ENCODE measurements at places on chromosomes 12 and 14.
A peak's percentile ranks its signal among the peaks of the same experiment; 100 is the strongest.

GRCh38 chr12:124317400-124317799 lies 22.5 kb downstream of the RFLNA start:
- no peak for DNase-seq

DNA sequence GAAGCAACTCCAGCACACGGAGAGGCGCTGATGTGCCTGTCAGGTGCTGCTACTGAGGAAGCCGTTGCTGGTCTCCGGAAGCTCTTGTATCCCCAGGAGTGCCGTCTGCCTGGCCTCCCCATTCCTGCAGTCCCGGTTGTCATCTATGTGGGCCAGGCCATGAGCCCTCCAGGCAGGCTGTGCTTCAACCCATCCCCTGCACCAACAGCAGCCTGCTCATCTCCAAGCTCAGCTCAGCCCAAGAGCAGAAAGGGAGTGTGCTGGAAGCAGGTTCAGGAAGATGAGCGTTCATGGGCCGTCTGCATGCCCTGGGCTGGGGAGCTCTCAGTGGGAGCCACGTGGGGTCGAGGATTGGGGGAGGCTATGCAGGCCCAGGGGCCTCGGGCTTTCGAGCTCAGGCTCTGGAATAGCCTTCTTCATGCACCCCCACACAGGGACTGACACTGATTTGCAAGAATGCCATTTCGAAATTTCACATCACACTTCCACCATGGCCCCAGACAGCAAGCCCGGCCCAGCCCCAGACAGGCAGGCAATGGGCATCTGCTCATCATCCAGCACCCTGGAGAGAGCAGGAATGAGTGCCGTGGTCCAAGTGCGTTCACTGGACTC lies 164.5 kb downstream of the KIF26A start:
- no peak for DNase-seq

DNA sequence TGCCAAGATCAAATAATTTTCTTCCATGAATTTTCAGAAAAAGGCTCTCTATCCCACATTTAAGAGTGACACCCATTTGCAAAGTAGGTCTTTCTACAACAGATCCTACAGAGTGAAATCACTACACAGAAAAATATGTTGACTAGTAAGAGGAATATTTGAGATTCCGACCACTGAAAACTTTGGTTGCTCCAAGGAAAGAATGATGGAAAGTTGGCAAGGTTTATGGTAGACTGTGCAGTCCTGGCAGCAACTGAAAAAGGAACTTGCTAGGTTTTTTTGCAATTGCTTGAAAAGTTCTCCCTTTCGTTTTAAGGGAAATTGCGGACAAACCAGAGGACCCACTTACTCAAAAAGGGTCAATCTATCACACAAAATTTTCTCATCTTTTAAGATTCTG lies 83.1 kb upstream of the TSPAN8 start:
- DNase-seq: no peak

DNA sequence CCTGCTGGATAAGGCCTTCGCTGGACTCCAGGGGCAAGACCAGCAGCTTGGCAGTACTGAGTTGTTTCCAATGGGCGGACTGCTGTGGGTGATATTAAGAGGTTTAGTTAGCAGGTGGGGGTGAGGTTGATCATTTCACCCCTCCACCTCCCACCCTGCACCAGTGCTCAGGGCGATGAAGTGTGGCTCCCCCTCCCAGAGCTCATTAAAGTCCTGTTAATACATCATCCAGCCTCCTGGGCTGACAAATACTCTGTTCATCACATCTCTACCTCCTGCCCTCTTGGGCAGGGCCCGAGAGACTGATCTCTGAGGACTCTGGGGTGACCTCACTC lies 2.4 kb upstream of the FIGNL2 start:
- no peak for DNase-seq

DNA sequence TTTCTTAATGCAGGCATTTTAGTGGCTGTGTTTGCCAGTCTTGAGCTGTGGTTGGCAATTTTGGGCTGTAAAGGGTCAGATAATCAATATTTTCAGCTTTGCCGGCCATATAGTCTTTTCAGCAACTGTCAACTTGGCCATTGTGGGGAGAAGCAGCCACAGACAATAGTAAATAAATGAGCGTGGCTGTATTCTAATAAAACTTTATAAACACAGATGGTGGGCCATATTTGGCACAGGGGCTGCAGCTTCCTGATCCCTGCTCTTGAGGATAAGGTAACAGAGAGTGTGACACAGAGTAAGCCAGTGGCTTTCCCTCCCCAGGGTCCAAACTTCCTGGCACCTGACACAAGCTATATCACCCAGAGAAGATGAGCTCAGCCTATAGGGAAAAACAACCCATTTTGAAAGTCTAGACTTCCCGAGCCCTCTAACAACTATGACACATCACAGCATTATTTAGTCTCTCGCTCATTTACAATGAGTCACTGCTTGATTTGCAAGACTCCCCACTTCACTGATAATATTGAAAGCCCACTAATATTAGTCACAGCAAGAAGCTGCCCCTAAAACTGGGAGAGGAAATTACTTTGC lies 163.1 kb upstream of the TMPO start:
- peak; percentile 22 for DNase-seq

DNA sequence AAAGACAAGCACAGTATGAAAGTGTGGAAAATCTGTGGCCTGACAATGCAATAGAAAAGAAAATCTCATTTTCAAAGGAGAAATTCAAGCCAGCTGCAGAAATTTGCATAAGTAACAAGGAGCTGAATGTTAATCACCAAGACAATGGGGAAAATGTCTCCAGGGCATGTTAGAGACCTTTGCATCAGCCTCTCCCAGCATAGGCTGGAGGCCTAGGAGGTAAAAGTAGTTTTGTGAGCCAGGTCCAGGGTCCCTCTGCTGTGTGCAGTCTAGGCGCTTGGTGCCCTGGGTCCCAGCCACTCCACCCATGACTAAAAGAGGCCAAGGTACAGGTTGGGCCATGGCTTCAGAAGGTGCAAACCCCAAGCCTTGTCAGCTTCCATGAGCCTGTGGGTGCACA lies 58.3 kb downstream of the TESPA1 start:
- no peak for DNase-seq

DNA sequence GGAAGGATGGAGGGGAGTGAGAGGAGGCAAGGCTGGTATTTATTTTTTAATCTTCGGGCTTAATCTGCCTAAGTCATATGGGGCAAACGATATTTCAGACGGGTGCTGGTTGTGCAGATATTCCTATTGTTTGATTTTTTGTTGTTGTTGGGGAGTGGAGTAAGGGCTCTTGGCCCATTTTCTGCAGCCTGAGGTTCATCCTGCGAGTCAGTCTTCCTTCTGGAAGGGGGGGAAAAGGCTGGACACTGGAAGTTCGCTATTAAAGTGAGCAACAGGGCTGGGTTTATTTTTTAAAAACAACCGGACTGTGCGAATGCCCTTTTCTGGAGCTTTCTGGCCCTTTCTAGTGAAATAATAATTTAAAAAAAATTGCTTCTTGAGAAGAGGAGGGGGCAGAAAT lies 2.3 kb downstream of the NRXN3 start:
- DNase-seq: no peak

DNA sequence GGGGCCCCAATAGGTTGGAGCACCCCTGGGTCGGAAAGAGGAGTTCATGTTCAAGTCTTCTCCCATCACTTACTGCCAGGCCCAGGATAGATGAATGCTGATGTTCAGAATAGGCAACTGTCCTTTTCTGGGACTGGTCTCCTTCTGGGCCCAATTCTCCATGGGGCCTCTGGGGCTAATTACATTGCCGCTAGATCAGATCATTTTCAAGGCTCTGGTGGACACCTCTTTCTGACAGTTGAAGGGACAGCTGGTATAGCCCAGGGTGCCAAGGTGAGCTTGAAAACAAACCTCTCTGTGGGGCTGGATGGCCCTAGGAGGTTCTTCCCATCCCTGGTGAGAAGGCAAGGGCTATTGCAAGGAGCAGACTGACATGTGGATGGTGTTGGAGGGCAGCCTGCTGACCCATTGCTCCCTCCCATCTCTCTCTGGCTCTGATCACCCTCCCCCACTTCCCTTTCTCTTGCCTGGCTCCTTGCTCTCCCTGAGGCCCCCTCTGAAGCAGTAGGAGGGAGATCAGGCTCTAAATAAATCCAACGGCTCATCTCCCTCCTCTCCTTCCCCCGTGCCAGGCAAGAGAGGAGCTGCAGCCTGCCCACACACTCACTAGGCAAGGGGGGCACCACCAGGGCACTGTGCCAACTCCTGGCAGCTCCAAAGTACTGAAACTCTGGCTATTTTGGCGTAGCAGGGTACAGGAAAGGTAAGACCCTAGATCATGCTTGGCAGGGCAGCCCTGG lies 1.9 kb downstream of the CACNB3 start:
- DNase-seq: no peak

DNA sequence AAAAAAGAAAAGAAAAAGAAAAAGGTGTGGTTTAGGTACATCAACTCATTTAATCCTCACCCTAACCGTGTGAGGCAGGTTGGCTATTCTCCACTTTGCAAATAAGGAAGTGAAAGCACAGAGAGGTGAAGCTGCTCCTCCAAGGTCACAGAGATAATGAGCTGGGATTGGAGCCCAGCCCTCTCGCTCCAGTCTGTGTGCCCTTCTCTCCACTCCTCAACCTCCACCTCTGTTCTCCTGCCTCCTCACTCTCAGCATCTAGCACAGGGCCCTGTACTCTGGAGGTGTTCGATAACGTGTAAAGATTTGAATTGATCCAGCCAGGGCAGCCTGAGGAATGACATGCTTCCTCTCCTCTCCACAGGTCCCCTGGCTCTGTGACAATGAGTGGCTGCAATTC lies 502.3 kb downstream of the TMEM132D start:
- DNase-seq: no peak

- DNase-seq: no peak
Measured at GRCh38 chr12:74971201-74971600, 238.4 kb downstream of the KCNC2 start.

- no peak for DNase-seq
Measured at GRCh38 chr14:99232714-99233214, 39.2 kb downstream of the BCL11B start.

DNA sequence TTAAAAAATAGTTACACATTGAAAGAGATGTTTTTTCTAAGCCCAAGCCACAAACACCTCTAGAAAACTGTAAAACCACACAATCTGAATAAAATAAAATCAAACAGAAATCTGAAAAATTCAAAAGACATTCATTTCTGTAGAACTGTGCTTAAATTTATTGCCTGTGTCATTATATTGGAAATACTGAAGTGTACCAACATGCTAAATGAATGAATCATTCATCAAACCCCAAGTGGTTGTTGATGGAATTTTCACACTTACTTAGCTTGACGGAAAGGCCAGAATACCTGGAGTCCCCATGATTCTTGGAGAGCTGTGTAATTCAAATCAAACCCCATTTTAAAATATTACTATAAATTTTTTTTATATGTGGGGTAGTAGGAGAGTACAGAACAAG lies 2.7 kb downstream of the KITLG start:
- DNase-seq: no peak

DNA sequence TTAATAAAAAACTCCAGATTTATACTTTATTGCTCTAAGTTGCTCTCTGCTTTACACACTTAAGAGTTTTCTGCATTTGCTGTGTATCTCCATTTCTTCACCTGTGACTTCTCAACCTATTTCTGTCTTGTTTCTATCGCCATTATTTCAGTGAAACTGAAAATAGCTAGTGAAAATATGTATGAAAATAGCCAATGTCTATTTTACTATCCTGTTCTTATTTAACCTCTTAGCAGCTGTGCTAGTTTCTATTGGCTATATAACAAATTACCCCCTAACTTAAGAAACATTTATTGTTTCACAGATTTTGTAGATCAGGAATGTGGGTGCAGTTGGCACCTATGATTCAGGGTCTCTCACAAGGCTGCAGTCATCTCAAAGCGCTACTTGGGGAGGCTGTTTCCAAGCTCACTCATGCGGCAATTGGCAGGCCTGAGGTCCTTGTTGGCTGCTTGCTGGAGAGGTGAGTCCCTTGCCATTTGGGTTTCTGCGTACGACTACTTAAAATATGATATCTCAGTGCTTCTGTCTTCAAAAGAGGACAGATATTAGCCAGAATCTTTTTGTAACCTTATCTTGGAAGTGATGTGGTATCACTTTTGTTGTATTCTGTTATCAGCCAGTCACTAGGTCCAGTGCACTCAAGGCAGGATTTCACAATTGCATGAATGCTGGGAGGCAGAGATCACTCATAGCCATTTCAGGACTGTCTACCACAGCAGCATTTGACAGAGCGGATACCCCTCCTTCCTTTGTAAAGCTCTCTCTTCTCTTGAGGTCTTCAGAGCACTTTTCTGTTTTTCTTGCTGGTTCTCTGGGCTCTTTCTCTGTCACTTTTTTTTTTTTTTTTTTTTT lies 7.2 kb downstream of the ERC1 start:
- no peak for DNase-seq

DNA sequence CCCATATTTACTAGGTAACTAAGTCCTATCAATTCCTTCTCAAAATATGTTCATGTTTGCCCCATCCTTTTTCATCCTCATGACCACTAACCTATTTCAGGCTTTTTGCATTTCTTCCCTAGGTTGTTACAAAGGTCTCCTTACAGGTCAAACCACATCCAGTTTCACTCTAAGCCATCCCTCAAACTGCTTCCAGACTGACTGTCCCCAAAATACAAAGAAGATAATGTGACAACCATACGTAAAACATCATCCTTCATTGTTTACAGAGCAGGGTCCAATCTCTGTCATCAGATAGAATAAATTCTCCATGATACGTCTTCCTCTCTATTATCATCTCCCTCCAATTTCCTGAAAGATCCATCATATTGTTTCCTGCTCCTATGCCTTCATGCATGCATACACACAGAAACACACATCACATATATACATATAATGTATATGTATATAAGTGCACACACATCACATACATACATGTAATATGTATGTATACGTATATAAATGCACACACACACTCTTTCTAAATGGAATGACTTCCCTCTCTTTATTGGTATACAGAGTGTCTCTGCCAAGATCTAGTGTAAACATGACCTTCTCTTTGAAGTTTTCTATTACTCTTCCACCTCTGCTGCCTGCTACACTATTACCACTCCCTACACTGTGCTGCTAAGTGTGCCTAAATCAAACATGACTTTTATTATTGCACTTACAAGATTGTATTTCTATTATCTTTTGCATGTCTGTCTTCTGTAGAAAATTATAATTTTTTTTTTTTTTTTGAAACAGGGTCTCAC lies 30.7 kb upstream of the EPS8 start:
- no peak for DNase-seq

- no peak for DNase-seq
Measured at GRCh38 chr12:98260276-98260675, 255.1 kb upstream of the TMPO start.

GRCh38 chr12:48961801-48962200 lies 4.5 kb upstream of the ARF3 start:
- no peak for DNase-seq

Data from stromal cell of bone marrow (primary cell).